NCI-H82 (cell line): ENCODE measurements at places on chromosomes 6 and 20.

DNA sequence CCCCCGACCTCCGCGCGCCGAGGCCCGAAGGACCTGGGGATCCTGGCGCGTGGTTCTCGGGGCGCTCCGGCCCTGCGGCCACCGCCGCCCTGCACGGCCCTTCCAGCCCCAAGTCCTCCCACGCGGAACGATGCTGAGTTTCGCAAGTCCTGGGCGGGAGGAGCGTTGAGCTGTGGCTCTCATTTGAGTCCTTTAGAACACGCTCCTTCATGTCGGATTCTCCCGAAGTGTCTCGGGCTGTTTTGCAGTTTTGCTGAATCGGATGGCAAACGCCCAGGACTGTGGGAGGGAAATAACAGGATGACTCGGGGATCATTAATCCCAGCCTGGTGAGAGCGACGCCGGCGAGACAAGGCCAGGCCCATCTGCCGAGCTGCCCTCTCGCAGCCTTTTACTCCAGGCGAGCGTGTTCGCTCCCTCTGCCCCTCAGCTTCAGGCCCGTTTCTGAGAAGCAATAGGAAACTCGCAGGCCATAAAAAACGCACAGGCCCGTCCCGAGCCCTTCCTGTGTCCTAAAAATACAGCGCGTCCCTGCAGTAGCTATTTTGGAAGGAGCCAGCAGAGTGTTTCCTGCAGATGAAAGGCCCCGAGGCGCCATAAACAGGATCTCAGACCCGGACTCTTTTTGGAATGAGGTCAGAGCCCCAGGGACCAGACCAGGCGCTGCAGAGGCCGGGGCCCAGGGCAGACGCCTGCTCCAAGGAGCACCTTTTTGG, 153.5 kb downstream of the DLL1 start:
- no peak for DNase-seq

DNA sequence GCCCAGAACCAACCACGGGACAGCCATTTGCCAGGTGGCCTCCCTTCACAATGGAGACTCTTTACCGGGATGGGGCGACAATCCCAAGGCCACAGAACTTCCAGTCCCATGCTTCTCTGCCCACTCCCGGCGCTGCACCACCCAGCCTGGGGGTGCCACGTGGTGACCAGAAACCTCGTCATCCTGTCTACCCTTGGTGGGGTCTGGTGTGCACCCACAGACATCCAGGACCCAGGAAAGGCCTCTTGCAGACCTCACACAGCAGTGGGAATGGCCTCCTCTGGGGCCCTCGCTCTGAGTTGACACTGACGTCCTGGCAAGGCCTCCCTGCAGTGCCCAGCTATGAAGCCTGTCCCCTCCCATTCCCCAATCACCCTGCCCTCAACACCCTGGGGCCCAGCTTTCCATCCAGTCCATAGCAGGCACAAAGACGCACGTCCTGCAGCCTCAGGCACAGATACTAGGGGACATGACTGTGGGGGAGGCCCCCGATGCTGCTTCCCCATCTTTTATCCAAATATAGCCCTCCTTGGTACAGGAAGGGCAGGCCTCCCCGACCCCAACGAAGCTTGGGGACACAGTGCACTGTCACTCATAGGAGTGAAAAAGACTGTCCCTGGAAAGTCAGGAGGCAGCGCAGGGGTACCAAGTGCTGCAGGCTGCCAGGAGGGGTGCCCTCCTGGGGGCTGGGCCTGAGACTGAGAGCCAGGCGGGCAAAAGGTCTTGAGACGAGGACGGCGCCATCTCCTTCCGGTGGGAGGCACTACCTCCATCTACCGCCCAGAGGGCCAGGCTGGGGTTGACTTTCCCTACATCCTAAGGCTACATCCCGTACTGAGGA, 7.2 kb downstream of the CST7 start:
- no peak for DNase-seq

DNA sequence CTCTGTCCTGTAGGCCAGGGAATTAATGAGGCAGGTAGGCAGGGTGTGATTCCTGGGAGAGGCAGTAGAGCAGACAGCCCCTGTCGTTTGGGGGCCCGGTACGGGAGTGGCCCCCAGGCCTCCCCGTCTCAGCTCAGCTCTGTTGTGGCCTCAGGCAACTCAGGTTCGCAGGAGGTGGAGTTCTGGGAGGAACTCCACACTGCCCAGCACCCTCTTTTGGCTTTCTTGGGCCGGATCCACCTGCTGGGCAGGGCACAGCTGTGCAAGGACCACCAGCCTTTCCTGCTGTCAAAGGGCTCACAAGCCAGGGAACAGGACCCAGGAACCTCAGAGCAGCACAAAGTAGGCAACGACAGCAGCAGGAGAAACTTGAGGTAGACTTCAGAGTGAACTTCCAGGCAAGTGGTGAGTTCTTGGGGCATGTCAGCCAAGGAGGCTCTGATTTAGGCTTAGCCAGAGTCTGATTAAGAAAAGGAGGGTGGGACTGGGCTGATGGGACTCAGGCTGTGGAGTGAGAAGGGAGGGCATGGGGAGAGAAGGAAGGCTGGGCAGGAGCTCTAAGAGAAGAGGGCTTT, 36.9 kb downstream of the RAB44 start:
- DNase-seq: no peak

- no peak for DNase-seq
Observed at GRCh38 chr20:36010076-36010475, 41.7 kb downstream of the CNBD2 start.

GRCh38 chr6:1325461-1326309, 13.8 kb downstream of the FOXQ1 start:
- DNase-seq: no peak

DNA sequence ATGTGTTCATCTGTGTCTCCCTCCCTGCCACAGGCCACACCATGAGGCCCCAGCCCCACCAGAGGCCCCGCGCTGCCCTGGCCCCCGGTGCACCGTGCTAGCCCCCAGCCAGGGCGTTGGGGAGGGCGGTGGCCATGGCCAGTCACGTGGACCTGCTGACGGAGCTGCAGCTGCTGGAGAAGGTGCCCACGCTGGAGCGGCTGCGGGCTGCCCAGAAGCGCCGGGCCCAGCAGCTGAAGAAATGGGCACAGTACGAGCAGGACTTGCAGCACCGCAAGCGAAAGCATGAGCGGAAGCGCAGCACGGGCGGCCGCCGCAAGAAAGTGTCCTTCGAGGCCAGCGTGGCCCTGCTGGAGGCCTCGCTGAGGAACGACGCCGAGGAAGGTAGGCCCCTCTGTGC, 30.3 kb downstream of the PPP1R16B start:
- DNase-seq: no peak

GRCh38 chr6:106539936-106540335, 89.4 kb downstream of the RTN4IP1 start:
- DNase-seq: peak; percentile 22

DNA sequence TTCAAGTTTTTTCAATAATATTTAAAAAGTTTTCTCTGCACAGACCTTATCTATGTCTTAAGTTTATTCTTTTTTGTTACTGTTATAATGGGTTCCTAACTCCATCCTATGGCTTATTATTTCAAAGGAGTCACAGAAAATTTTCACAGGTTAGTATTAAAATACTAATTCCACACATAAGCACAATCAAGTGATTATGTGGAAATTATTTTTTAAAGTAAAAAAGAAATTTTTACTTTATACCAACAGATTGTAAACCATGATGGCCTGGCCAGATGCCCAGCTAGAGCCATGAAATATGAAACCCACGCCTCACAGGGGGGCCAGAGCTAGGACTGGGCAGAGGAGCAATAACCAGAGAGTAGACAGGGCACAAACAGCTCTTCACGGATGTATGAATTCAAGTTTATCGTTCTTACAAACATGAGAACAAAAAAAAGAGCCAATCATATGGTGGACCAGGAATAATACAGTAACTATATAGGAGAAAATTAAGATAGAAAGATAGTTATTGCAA, 34.0 kb downstream of the NUDT3 start:
- DNase-seq: no peak

GRCh38 chr6:12592634-12593033, 123.9 kb upstream of the PHACTR1 start:
- no peak for DNase-seq

DNA sequence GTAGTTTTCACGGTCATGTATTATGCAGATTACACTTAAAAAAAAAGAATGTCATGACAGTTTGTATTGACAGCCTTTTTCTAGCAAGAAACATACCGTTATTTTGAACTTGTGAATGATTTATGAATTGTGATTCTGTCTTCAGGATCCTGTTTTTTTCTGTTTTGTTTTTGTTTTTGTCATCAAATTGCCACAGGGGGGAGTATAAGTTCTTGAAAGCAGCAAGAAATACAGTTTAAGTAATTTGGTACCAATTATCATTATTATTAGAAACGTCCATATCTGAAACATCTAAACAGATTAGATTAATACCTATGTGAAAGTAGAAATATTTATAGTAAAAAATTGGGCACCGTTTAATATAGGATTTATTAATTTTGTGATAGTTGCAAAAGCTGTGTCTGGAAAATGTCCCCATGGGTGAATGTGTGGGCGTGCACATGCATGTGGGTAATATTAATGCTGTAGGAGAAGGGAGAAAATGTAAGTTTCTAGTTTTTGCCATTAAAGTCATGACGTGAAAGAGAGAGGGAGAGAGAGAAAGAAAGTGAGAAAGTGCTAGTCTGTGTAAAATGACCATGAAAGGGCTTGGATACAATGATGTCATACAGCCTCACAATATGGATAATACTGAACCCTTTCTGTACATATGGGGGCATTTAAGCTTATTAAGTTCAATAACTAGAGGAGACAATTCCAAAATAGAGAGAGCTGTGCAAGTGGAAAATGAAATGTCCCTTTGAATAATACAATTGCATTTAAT, 9.4 kb upstream of the CCN2 start:
- no peak for DNase-seq

GRCh38 chr6:111681860-111682259, 76.2 kb upstream of the TRAF3IP2 start:
- DNase-seq: no peak

GRCh38 chr6:108484016-108484415, 76.7 kb upstream of the FOXO3 start:
- no peak for DNase-seq

GRCh38 chr6:84926189-84927155, 162.1 kb upstream of the TBX18 start:
- DNase-seq: no peak
